Dermis lymphatic vessel endothelial cell (primary cell): ENCODE measurements at places on chromosomes 13 and 19. TPM values are rescaled to one million over a fixed set of nuclear protein-coding genes. Genes with fewer than 3 reads are reported as not detected.

Gene CACNA1A
- under 0.01 and 0.26 TPM in 2 replicates for total RNA-seq

Gene ZNF681
- total RNA-seq: 0.87 and 1.5 TPM in 2 replicates

Gene CD22
- total RNA-seq: 0.11 and 0.26 TPM in 2 replicates

Gene PRKCG
- not detected in 2 replicates for total RNA-seq

Gene KLK14
- total RNA-seq: not detected in 2 replicates

Gene ZNF737
- total RNA-seq: 8.3 and 9.8 TPM in 2 replicates

Gene FUT1
- 7.8 and 9.8 TPM in 2 replicates for total RNA-seq

Gene TBXA2R
- 1.8 and 2.6 TPM in 2 replicates for total RNA-seq

Gene FDX2
- total RNA-seq: 16.0 and 16.9 TPM in 2 replicates

Gene PLPP2
- 38.1 and 41.2 TPM in 2 replicates for total RNA-seq

Gene TEX29
- total RNA-seq: not detected in 2 replicates

Gene EFNA2
- total RNA-seq: not detected in 2 replicates

Gene PSG6
- total RNA-seq: not detected in 2 replicates

Gene PIP5K1C
- 36.4 and 36.6 TPM in 2 replicates for total RNA-seq

Gene NCAN
- total RNA-seq: not detected in 2 replicates

Gene C19orf85
- total RNA-seq: not detected in 2 replicates

Gene LRFN3
- total RNA-seq: 1.2 and 1.7 TPM in 2 replicates

Gene POU4F1
- total RNA-seq: 0.11 and 0.26 TPM in 2 replicates

Gene COPE
- 141 and 191 TPM in 2 replicates for total RNA-seq

Gene IGFL2
- not detected in 2 replicates for total RNA-seq

Gene IGFL1
- total RNA-seq: not detected in 2 replicates

Gene KLK1
- total RNA-seq: not detected in 2 replicates

Gene GARIN5A
- 0.11 and 0.17 TPM in 2 replicates for total RNA-seq

Gene SKA3
- total RNA-seq: 3.0 and 4.2 TPM in 2 replicates

Gene SMAD9
- 26.9 and 27.8 TPM in 2 replicates for total RNA-seq

Gene PABPC3
- 0.09 and 0.11 TPM in 2 replicates for total RNA-seq

Gene ADAMTSL5
- not detected in 2 replicates for total RNA-seq

Gene DCT
- total RNA-seq: not detected in 2 replicates

Gene C3
- total RNA-seq: 0.33 TPM in 1 of 2 replicates, not detected in the other

Gene TMEM59L
- not detected in 2 replicates for total RNA-seq

Gene KASH5
- total RNA-seq: not detected in 2 replicates

Gene LHB
- total RNA-seq: 0.17 and 0.22 TPM in 2 replicates

Gene STARD13
- 32.7 and 38.0 TPM in 2 replicates for total RNA-seq

Gene CAMSAP3
- total RNA-seq: 0.11 TPM in 1 of 2 replicates, not detected in the other

Gene UBE2S
- total RNA-seq: 23.0 and 32.1 TPM in 2 replicates

Gene CPB2
- not detected in 2 replicates for total RNA-seq

Gene APOC1
- 1.5 and 3.0 TPM in 2 replicates for total RNA-seq

Gene TEX26
- not detected in 2 replicates for total RNA-seq

Gene FCAR
- total RNA-seq: not detected in 2 replicates

Gene NMRK2
- total RNA-seq: not detected in 2 replicates

Gene FFAR1
- total RNA-seq: not detected in 2 replicates

Gene GAS6
- total RNA-seq: 70.7 and 84.1 TPM in 2 replicates

Gene ETV2
- total RNA-seq: 0.17 and 0.87 TPM in 2 replicates

Gene ANKLE1
- 0.33 and 0.43 TPM in 2 replicates for total RNA-seq

Gene KLK2
- total RNA-seq: not detected in 2 replicates

Gene ZNF573
- 3.4 and 5.5 TPM in 2 replicates for total RNA-seq

Gene ZNF274
- total RNA-seq: 13.4 and 14.4 TPM in 2 replicates

Gene RNF225
- 0.09 TPM in 1 of 2 replicates, not detected in the other for total RNA-seq

Gene KIR2DL4
- total RNA-seq: not detected in 2 replicates

Gene UNC13A
- total RNA-seq: under 0.01 and 0.11 TPM in 2 replicates

Gene PEX11G
- 1.5 TPM in 2 replicates for total RNA-seq
